ENCODE measurements at places on chromosomes 1 and 21.
A peak's percentile ranks its signal among the peaks of the same experiment; 100 is the strongest.

GRCh38 chr1:61266738-61267137 is 184.4 kb downstream of the NFIA start:
- no peak for DNase-seq

DNA sequence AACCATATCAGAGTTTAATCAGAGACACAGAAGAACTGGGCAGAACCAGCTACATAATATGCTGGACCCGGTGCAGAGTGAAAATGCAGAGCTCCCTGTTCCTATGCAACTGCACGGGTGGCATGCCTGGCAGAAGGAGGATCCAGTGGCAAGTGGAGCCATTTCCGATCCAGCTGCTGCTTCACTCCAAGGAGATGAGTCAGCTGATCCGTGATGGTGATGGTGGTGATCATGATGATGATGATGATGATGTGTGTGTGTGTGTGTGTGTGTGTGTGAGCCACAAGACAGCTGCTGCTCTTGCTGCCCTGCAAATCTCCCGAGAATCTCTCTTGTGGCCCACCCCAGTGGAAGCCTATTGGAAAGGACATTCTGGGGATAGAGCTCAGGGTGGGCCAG is 133.0 kb downstream of the URB2 start:
- DNase-seq, result no peak

- no peak for DNase-seq
Observed at GRCh38 chr1:223248001-223248769, 105.1 kb upstream of the TLR5 start.

GRCh38 chr1:201013991-201014815 is 9.3 kb downstream of the KIF21B start:
- DNase-seq, result peak; percentile 57

GRCh38 chr1:12525311-12526181 is 92.5 kb downstream of the DHRS3 start:
- DNase-seq, result no peak

DNA sequence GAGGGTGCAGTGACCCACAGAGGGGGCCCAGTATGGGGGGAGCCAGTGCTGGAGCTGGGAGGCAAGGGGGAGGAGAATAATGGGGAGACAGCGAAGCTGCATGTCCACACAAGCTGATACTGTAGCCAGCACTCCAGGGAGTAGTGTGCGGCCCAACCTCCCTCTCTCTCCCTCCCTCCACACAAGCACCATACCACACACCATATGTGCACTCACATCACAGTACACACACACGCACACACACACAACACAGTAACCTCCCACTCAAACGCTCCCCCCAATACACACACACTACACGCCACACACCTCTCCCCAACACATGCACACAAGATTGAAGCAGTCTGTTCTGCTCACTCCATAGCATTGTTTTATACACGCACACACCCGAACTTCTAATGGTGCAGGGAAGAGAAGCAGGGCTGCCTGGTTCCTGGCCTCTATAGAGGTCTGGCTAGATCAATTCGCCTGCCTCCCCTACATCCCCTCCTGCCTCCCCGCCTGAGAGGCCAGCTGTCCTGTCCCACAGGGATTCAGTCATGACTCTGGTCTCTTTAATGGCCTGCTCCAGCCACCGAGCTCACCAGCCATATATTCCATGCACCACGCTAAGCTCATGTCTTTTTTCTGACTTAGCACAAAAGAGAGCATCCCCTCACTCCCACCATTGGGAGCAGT is 3.8 kb downstream of the NCDN start:
- no peak for DNase-seq

GRCh38 chr1:232432313-232432712 is 197.6 kb downstream of the SIPA1L2 start:
- no peak for DNase-seq

- DNase-seq, result no peak
Observed at GRCh38 chr21:45059121-45059520, 15.3 kb upstream of the ADARB1 start.

DNA sequence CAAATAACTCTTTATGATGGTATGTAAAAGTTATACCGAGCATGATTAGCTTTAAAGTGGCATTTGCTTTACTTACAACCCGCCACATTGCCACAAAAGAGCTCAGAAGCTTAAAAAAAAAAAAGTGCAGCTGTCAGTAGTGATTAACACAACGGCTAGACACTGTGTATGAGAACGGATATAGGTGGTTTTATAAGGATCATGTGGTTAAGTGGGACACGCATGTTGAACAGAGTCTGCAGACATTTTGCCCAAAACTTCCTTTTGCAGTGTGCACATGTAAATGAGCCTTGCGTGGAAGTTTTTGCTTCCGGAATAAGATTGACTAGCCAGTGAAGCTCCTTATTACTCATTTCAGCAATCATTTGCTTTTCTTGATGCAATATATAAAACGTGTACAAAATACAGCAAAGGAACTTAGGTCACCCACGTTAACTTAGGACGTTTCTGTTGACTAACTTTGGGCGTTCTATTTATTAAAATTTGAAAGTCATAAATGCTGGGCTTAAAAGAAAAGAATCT is 58.7 kb upstream of the RGS1 start:
- peak; percentile 24 for DNase-seq

GRCh38 chr21:41018431-41018830 is 149.5 kb upstream of the BACE2 start:
- no peak for DNase-seq

DNA sequence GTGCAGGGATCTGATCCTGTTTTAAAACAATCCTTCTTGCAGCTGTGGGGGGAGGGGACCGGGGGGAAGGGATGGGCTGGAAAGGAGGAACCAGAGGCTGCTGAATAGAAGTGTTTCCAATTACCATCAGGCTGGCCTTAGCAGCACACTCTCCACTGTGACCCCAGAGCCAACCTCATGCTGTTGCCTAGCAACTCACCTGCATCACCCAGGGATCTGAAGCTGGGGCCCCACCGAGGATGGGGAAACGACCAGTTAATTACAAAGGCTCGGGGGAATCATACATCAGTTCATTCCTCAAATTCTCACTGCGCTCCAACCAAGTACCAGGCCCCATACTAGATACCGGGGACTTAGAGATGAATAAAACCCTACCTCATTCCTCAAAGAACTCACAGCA is 11.9 kb upstream of the GPX7 start:
- no peak for DNase-seq

- no peak for DNase-seq
Observed at GRCh38 chr1:47194311-47194710, 4.5 kb upstream of the PDZK1IP1 start.

DNA sequence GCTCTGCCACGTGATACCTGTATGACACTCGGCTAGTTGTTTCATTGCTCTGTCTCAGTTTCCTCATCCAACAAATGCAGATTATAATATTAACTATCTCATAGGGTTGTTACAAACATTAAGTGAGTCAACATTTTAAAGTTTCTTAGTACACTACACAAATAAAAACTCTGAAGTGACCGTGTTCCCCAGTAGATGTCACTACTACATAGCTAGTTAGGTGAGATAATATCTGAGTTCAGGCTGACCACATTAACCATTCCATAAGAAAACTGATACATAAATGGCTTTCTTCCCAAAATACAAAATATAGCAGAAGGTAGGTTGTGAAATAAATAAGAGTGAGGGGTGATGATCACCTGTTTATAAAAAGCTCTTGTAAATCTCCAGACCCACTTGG is 214.1 kb downstream of the NUF2 start:
- peak; percentile 1 for DNase-seq

GRCh38 chr1:83023212-83023611 is 975.7 kb downstream of the TTLL7 start:
- no peak for DNase-seq
